ENCODE measurements at places on chromosomes 7 and 10. TPM values are rescaled to one million over a fixed set of nuclear protein-coding genes. Genes with fewer than 3 reads are reported as not detected.

The ZMIZ1 gene
- 34.2 TPM for total RNA-seq

The AKR1D1 gene
- total RNA-seq: not detected

The FOXP2 gene
- 0.54 TPM for total RNA-seq

The JCAD gene
- 40.7 TPM for total RNA-seq

The THSD7A gene
- total RNA-seq: 38.6 TPM

The SGCE gene
- total RNA-seq: 32.0 TPM

The CACNA2D1 gene
- total RNA-seq: 9.8 TPM

The SPACDR gene
- total RNA-seq: 1.5 TPM

The CNPY1 gene
- not detected for total RNA-seq

The AP4M1 gene
- 42.6 TPM for total RNA-seq

The NKX1-2 gene
- 0.15 TPM for total RNA-seq

The IFIT1B gene
- total RNA-seq: not detected

The ACHE gene
- total RNA-seq: 10.4 TPM

The SPDYE16 gene
- total RNA-seq: not detected

The OR2A5 gene
- total RNA-seq: not detected

The TAS2R41 gene
- total RNA-seq: not detected

The ERLIN1 gene
- 79.8 TPM for total RNA-seq

The DOCK4 gene
- 10.8 TPM for total RNA-seq

The ASIC3 gene
- 1.3 TPM for total RNA-seq

The SPDYE11 gene
- total RNA-seq: not detected

The COL1A2 gene
- total RNA-seq: 1.3 TPM

The MSS51 gene
- 2.3 TPM for total RNA-seq

The CYP2C19 gene
- total RNA-seq: 0.15 TPM

The SRPK2 gene
- total RNA-seq: 58.2 TPM

The JAZF1 gene
- total RNA-seq: 8.8 TPM

The GPC2 gene
- 7.9 TPM for total RNA-seq

The BLNK gene
- total RNA-seq: 0.10 TPM

The CALCR gene
- total RNA-seq: 0.10 TPM

The KCNH2 gene
- total RNA-seq: 1.8 TPM

The SLIT1 gene
- total RNA-seq: 2.6 TPM

The SFTPA1 gene
- 3.8 TPM for total RNA-seq

The ASB10 gene
- not detected for total RNA-seq

The NCOA4 gene
- total RNA-seq: 119 TPM

The HOXA10 gene
- total RNA-seq: 0.41 TPM

The DPCD gene
- 27.6 TPM for total RNA-seq

The SLC13A1 gene
- not detected for total RNA-seq

The ADAM22 gene
- 4.2 TPM for total RNA-seq

The MBLAC1 gene
- 5.2 TPM for total RNA-seq

The CALN1 gene
- 0.05 TPM for total RNA-seq

The GNG11 gene
- 7.0 TPM for total RNA-seq

The ENTPD1 gene
- total RNA-seq: 0.31 TPM

The SLC39A12 gene
- not detected for total RNA-seq

The MCU gene
- 31.6 TPM for total RNA-seq

The TLL2 gene
- 0.64 TPM for total RNA-seq

Data from Panc1 (cell line).